ENCODE measurements at places on chromosomes 5 and 9. TPM values are rescaled to one million over a fixed set of nuclear protein-coding genes. Genes with fewer than 3 reads are reported as not detected.

DNA sequence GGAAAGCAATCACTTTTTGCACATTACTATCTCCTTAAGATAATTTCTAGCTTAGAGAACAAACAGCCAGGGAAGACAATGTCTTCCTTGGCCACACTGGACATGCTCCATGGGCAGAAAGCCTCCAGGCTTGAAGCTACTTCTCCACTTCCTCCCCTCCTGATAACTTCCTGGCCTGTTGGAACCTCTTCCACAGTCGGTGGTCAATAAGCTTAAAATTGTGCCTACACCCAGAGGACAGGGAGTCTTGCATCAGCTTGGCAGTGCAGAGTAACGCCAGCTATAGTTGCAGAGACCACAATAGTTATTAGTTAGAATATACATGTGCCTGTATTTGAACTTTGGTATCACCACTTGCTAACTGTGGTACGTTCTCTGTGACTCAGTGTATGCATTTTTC is 58.1 kb upstream of the ABCA1 start:
- no peak overlapping the region for H3K27ac ChIP-seq
- H3K27me3 ChIP-seq = no peaks in the 10 kb centered on the region
- H3K4me3 ChIP-seq = no peak overlapping the region
- DNase-seq = no peak

- no peak for DNase-seq
- H3K36me3 ChIP-seq = no peaks in the 10 kb centered on the region
- H3K27me3 ChIP-seq = peaks cover 7% of the 10 kb centered on the region
- H3K4me1 ChIP-seq = no peaks in the 10 kb centered on the region
Observed at GRCh38 chr5:35171078-35171477, 59.2 kb downstream of the PRLR start.

TTC1 gene
- 23.1 TPM for total RNA-seq

DNA sequence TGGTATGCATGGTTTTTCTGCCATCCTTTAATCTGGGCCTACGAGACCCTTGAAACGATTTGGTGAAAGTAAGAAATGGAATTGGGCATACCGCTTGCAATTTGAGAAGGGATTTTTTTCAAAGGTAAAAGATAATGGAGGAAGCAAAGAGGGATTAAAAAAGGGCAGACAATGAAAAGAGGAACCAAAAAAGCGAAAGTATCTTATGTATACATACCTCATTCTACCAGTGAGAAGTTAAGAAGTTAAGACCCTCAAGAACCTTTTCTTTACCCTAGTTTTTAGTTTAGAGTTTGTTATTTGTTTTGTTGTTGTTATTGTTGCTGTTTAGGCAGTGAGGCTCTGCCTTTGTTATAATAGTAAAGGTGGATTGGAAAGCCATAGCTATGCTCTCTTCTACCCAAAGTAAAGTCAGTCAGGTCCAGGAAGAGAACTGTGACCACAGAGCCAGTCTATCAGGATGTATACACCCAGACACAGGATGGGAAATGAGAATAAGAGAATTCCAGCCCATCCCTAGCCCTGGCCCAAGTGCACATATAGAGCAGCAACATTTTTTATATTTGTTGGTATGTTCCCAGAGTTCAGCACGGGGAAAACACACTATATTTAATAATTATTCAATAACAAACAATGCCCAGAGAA is 166.6 kb downstream of the RFX3 start:
- H3K4me1 ChIP-seq = no peaks in the 10 kb centered on the region
- no peak overlapping the region for H3K4me3 ChIP-seq
- H3K27me3 ChIP-seq = no peaks in the 10 kb centered on the region
- no peak for DNase-seq

DNA sequence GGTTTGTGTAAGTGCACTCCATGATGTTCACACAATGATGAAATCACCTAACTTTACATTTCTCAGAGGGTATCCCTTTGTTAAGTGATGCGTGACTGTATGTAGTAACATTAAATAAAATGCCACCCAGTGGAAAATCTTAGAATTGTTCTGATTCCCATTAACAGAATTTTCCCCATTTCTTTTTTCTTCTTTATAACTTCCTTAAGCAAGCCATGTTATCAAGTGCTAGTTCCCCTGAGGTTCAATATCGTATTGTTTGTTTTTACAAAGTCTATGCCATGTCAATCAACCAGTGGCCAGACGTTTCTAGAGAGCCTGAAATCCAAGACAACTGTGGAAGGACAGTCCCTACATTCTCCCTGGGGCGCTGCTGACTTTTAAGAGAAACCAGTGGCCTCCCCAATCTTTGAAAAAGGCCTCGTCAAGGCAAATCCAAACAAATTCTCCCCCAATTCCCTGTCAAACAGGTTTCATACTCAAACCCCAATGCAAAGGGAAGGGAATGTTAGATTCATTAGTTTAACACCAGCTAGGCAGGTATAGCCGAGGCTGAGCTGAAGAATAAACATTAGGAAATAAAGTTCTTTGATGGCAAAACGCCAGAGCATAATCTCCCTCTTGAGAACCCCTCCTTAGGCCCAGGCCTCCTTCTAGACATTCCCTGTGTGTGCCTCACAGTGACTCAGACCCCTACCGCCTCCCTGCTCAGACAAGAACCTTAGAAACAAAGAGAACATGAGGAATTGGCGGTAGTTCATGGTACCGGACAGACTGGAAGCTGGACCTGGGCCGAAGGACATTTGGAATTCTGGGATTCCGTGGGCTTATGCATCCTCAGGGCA is 198.7 kb downstream of the GNA14 start:
- no peaks in the 10 kb centered on the region for H3K4me1 ChIP-seq
- H3K27ac ChIP-seq = no peak overlapping the region
- DNase-seq = peak; percentile 84
- no peaks in the 10 kb centered on the region for H3K27me3 ChIP-seq
- no peak overlapping the region for H3K4me3 ChIP-seq

EIF4E1B gene
- total RNA-seq = not detected

- H3K27ac ChIP-seq = no peak overlapping the region
- H3K4me3 ChIP-seq = peak overlapping the region; percentile 28
- DNase-seq = peak; percentile 11
- peaks cover 2% of the 10 kb centered on the region for H3K27me3 ChIP-seq
Observed at GRCh38 chr5:61625681-61626621, 293.9 kb downstream of the ZSWIM6 start.

GRCh38 chr5:1636981-1637638 is 113.3 kb upstream of the LPCAT1 start:
- no peak for DNase-seq
- H3K27ac ChIP-seq = no peak overlapping the region
- peaks cover 35% of the 10 kb centered on the region for H3K27me3 ChIP-seq
- H3K4me1 ChIP-seq = peaks cover 4% of the 10 kb centered on the region

PCA3 gene
- not detected for total RNA-seq

- 0 out of 2 replicates have a peak, but pooled peaks cover 3% of the 10 kb centered on the region for H3K4me1 ChIP-seq
- H3K4me3 ChIP-seq = no peak overlapping the region
- no peak overlapping the region for H3K27ac ChIP-seq
- no peak for DNase-seq
- H3K27me3 ChIP-seq = no peaks in the 10 kb centered on the region
Observed at GRCh38 chr5:96353220-96353619, 79.8 kb downstream of the PCSK1 start.

F12 gene
- total RNA-seq = 0.56 TPM

GRCh38 chr9:122366074-122366660 is 4.7 kb upstream of the PTGS1 start:
- no peaks in the 10 kb centered on the region for H3K27me3 ChIP-seq
- no peak overlapping the region for H3K4me3 ChIP-seq
- H3K27ac ChIP-seq = peak overlapping the region; percentile 19
- DNase-seq = peak; percentile 88

GRCh38 chr5:76717222-76718083 is 1.5 kb downstream of the F2R start:
- peaks cover 4% of the 10 kb centered on the region for H3K36me3 ChIP-seq
- peak overlapping the region; percentile 89 for H3K4me3 ChIP-seq
- DNase-seq = no peak

FXN gene
- total RNA-seq = 6.1 TPM

IL3 gene
- total RNA-seq = not detected

CCDC183 gene
- not detected for total RNA-seq

GRCh38 chr5:14364576-14365472 is 216.8 kb upstream of the OTULINL start:
- no peaks in the 10 kb centered on the region for H3K27me3 ChIP-seq
- peaks cover 2% of the 10 kb centered on the region for H3K4me1 ChIP-seq
- peaks cover 76% of the 10 kb centered on the region for H3K36me3 ChIP-seq
- no peak for DNase-seq
- H3K4me3 ChIP-seq = no peak overlapping the region

SPATA31D4 gene
- not detected for total RNA-seq

- no peak overlapping the region for H3K4me3 ChIP-seq
- DNase-seq = peak; percentile 36
- no peak overlapping the region for H3K27ac ChIP-seq
- H3K27me3 ChIP-seq = no peaks in the 10 kb centered on the region
- H3K36me3 ChIP-seq = no peaks in the 10 kb centered on the region
- H3K4me1 ChIP-seq = no peaks in the 10 kb centered on the region
Observed at GRCh38 chr5:138448481-138449398, 9.9 kb downstream of the REEP2 start.

GRCh38 chr9:113771199-113771598 is 104.9 kb upstream of the ZNF618 start:
- DNase-seq = no peak
- no peak overlapping the region for H3K27ac ChIP-seq
- H3K4me1 ChIP-seq = no peaks in the 10 kb centered on the region
- H3K4me3 ChIP-seq = no peak overlapping the region
